Activated CD4-positive, alpha-beta T cell treated with anti-CD3 and anti-CD28 coated beads, Interleukin-2, amount 50 U/mL, for 48 hours (primary cell): ENCODE measurements at places on chromosomes 1 and 21.
A peak's percentile ranks its signal among the peaks of the same experiment; 100 is the strongest.

DNA sequence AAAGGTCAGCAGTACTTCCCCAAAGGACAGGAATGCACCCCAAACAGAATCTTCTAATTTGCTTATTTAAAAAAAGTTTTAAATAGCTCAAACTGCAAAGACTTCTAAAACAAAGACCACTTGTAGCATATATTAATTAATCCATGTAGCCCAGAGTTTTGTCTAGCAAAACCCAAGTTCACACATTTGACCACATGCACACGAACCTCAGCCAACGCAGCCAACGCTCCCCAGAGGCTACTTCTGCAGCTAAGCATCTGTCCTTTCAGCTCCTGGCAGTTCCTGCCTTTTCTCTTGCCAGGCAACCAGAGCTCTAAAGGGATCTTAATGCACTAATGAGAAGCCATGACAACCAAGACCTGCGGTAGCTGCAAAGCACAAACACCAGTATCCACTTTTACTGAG lies 89.6 kb downstream of the RERE start:
- no peak for DNase-seq

GRCh38 chr1:99643021-99643779 lies 2.7 kb upstream of the PALMD start:
- DNase-seq, result no peak

DNA sequence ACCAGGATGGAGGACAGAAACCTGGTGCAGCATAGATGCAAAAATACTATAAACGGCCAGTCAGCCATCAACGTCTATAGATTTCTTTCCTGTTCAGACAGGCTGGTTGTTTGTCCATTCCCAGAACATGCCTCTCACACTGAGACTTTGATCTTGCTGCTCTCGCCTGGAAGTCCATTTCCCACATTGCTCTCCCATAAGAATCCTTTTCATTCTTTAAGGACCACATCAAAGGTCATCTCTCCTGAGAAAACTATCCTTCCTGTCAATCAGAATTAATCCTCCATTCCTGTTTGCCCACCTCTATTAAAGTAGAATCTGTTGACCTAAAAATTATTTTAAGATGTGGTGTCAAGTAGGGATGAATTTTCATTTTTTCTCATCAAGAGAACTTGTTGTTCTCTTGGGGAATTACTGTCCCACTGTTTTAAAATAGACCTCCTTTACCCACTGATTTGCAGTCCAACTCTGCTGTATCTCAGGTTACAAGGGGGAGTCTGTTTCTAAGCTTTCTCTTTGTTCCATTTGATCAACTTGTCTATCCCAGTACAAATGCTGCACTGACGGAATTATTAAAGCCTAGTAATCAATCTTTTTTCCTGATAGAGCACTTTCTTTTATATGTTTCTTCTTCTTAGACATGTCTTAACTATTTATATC lies 172.7 kb downstream of the PATJ start:
- no peak for DNase-seq

DNA sequence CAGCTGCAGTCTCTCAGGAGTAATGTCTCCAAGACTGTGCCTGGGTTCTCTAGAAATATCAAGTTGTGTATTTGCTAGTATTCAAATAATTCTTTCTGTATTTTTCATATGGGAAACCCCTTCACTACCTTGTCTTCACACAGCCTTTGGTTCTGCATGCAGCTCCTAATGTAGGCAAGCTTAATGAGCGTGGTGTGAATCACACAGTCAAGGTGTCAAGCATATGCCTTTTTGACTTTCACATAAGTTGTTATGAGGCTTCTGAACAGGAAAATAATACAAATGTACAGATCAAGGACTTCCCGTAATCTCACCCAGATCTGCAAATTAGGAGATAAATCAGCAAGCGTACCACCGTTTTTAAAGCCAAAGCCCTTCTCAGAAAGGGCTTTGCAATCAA lies at the start of gene FCRL3:
Gene FCRL3 (minus strand): TSS at position 38 of the 400 bp plus-strand sequence. CDS start 280 bp downstream, outside the sequence.
- no peak for DNase-seq

GRCh38 chr1:115327270-115327669 lies 10.8 kb downstream of the NGF start:
- no peak for DNase-seq

DNA sequence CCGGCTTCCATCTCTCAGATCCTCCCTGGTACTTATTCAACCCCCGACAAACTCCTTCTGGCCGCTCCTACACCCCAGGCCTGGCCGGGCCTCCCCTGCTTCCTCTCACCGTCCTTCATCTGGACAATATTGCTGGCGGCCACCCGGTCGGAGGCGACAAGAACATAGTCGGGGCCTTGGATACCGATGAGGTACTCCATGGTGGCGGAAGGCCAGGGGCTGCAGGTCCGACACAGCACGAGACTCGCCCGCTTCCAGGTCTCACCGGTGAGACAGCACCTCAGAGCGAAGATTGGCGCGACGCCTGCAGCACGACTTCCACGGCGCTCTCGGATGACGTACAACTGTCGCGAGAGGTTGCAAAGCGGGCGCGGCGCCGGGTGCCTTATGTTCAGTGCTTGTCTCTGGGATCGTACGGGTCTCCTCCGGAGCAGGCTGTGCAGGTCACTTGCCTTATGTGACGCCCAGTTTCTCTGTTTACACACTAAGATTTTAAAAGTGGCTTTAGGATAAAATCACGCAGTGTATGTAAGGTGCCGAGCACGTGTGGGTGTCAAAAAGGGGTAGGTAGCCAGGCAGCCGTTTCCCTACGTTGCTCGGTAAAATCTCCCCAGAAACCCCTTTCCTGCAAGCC lies at the start of gene PSMB2:
Gene PSMB2 (minus strand): TSS at position 294 of the 634 bp plus-strand sequence. CDS start 94 bp downstream, at position 200.
- peak; percentile 97 for DNase-seq

DNA sequence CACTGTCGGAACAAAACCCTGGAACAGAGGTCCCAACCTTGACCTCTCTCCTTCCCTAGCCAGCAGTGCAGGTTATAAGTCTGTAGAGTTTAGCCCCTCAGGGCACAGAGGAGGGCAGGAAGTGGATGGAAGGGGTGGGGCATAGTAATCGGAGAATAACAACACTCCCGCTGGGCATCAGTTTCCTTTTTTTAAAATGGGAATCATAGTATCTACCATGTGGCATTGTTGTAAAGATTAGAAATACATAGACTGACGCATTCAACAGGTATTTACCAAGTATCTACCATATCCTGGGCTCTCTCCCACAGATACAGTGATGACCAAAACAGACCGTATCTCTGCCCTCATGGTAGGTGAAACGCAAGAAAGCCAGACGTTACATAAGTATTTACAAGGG lies 24.9 kb upstream of the ATF3 start:
- no peak for DNase-seq

DNA sequence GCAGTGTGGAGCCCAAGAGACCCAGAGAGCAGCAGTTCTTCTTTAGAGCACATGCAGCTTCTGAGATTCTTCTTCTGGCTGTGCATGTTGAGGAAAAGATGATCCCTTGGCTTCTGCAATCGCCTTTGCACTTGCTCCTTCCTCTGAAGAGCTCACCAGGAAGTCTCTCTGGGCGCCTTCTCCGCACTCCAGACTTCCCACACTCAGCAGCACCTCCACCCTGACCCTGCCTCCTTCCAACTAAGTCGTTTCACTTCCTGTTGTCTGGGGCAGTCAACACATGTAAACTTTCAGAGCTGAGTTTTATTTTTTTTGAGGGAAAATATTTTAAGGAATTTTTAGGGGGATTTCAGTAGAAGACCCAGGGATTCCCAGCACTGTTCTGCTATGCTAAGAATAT lies 73.4 kb upstream of the F3 start:
- no peak for DNase-seq

GRCh38 chr1:234555390-234556024 lies 54.5 kb downstream of the IRF2BP2 start:
- DNase-seq, result no peak

GRCh38 chr1:113983826-113984225 lies 4.6 kb downstream of the OLFML3 start:
- no peak for DNase-seq

DNA sequence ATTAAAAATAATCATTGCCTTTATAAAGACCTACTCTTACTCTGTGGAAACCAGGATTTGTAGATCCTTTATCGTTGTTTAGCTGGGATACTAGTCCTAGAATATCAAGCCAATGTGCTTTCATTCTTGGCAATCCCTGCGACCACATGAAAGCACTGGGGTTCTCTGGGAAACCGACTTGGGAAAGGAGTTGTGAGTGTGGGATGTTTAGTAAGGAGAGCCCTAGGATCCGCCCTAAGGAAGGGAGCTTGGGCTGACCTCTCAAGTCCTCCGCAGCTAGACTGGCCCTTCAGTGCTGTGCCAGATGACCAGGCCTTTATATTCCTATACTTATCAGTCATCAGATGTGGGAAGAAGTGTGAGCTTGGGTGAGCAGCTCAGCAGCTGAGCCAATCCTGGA lies 5.2 kb upstream of the KRTAP19-8 start:
- DNase-seq, result no peak

GRCh38 chr21:45590246-45590725 lies 48.0 kb upstream of the SLC19A1 start:
- DNase-seq, result peak; percentile 75

DNA sequence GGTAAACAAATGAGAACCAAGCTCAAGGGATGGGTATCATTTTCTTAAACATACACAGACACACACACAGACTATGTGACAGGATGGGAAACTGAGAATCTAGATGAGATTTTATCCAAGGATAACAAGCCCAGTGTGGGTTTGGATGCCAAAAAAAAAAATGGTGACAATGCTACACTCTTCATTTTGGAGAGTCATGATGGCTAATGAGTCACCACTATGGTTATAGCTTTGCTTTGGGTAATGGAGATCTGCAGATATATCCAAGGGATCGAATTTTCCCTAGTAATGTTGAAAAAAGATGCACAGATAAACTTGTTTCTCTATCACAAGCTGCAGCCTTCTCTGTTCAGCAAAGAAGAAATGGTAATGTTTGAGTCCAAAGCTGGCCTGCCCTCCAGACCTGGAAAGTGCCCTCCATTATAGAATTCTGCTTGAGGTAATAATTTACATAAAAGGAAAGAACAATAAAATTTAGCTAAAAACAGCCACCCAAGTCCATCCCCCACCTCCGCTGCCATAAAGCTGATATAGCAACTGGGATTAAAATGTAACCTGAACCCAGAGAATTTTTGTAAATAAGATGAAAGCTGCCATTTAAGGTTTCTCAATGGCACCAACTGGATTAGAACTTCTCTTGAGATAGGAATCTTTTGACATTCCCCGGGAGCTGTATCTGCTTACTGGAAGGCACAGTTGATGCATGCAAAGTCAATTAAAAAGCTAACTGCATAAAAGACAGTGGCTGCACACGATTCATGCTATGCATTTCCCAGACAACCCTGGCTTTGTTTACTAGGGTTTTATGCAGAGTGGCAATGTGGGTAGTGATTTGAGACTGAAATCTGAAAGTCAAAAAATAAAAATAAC lies 395.2 kb upstream of the LYPLAL1 start:
- DNase-seq, result no peak

- no peak for DNase-seq
Measured at GRCh38 chr1:186404454-186405051, 28.9 kb downstream of the ODR4 start.

DNA sequence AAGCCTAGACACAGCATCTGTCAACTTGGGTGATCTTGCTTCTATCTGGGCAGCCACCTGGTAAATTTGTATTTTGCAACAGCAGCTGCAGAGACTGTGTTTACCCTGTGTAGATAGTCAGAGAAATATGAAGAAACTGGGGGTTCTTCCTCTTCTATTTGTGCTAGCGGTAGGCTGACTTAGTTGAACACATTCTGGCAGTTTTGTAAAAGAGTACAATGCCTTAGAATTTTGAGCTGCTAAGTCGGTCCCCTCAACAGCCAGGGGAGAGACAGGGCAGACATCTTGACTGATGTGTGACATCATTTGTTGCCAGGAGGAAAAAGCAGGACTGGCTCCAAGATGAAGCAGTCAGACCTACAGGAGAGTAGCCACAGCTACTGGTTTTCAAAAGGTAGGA lies 53.7 kb downstream of the KCNJ6 start:
- DNase-seq, result no peak

GRCh38 chr1:51910221-51911000 lies 31.9 kb upstream of the NRDC start:
- DNase-seq, result no peak

GRCh38 chr1:241776911-241777310 lies 71.1 kb upstream of the EXO1 start:
- no peak for DNase-seq

GRCh38 chr21:42431196-42431595 lies 27.5 kb downstream of the UBASH3A start:
- no peak for DNase-seq

DNA sequence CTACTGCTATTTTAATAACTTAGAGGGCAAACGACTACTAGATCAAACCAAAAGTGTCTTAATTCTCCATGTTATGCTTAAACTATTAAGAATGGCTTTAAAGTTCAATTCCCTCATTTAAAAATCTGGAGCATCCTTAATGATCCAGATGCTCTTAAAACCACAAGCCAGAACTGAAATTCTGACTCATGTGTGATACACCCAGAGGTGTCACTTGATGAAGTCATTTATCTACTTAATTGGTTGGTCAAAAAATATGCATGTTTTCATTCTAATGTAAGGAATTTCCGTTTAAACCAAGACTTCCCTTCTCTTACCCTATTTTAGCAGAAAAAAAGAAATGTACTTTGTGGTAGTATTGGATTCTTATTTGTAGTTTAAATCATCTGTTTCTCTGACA lies 1261.2 kb upstream of the B3GALT2 start:
- no peak for DNase-seq

DNA sequence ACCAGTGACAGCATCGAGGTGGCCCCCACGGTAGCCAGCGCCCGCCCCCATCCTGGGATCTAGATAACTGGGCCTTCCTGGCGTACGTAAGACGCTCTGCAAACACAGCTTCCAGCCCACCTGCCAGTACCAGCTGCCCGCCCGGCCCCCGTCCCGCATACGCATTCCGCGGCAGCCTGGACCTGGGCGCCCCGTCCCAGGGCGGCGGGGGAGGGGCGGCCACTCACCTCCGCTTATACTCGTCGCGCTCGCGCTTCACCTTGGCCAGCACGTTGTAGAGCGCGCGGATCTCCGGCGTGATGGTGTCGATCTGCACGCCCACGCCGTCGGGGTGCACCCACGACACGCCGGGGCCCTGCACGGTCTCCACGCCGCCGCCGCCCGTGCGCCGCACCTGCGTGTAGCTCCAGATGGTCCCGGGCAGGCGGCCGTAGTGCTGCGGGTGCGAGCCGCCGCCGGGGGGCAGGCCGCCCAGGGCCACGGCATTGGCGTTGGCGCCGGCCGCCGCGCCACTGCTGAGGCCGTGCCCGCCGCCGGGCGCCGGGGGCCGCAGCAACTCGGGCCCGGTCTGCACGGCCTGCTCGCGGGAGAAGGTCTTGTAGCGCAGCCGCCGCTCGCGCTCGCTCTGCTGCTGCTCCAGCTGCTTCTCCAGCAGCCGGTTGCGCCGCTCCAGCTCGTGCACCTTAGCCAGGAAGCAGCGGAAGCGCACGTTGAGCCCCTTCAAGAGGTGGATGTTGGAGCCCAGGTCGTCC lies 859 bp downstream of the IFFO2 start:
- peak; percentile 52 for DNase-seq

- DNase-seq, result no peak
Measured at GRCh38 chr1:94942171-94943128, 15.5 kb upstream of the CNN3 start.
